Activated gamma-delta T cell treated with Interleukin-2 at 50 U/mL for 16 hours (primary cell): ENCODE measurements at places on chromosomes 5 and 9.

GRCh38 chr9:137715321-137715720 lies 96.5 kb downstream of the EHMT1 start:
- DNase-seq, result no peak

- no peak for DNase-seq
Observed at GRCh38 chr5:161719157-161719556, 33.6 kb downstream of the GABRA6 start.

DNA sequence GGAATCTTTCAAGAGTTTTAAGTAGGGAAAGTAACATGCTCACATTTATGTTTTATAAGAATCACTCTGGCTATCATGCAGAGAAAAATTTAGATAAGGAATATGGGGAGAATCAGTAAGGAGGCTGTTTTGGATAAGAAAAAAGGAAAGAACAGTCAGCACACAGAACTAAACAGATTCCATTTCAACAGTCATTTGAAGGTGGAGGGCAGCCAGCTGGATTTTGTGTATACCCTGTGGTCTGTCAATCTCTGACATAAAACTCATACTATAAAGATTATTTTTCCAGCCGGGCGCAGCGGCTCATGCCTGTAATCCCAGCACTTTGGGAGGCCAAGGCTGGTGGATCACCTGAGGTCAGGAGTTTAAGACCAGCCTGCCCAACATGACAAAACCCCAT lies 64.2 kb downstream of the PCA3 start:
- no peak for DNase-seq

- no peak for DNase-seq
Observed at GRCh38 chr9:96305171-96305570, 3.2 kb upstream of the HSD17B3 start.

DNA sequence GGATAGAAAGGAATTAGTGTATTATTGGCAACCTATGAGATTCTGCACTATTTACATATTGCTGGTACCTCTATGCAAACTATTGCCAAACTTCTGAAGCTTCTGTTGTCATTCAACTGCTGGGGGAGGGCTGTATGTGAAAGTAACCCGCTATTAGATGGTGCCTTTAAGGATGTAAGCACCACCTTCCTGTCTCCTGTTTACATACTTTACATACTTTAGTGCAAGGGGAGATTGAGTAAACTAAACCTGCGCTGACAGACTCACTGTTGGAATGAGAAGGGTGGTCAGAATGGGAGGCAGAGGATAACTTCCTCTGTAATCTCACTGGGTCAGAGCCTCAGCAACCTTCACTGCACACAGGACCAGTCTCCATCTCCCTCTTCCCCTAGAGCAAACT lies 123.8 kb downstream of the NR3C1 start:
- no peak for DNase-seq

- DNase-seq, result no peak
Observed at GRCh38 chr9:120393386-120394057, 186.4 kb downstream of the CDK5RAP2 start.

- DNase-seq, result no peak
Observed at GRCh38 chr5:57764479-57765089, 282.0 kb upstream of the ACTBL2 start.

DNA sequence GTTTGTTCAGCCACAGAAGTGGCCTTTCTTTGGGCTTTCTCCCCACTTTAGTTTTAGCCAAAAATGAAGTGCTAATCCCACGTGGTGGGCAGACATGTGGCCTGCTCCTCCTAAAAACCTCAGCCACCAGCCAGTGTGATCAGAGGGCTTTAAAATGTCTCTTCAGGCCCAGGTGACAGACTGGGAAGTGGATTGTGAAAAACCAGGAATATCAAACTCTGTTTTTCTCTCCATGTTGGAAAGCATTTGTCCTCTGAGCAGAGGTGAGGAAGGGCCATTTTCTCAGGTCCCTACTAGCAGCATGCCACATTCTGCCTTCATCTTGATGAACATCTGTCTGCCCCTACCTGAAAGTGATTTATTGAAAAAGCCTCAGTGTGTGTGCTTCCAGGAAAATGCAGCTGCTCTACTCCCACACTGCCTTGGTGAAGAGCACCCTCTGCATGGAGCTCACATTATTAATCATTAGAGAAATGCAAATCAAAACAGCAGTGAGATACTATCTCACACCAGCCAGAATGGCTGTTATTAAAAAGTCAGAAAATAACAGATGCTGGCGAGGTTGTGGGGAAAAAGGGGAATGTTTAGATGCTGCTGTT lies 181.2 kb upstream of the DMAC1 start:
- no peak for DNase-seq

- DNase-seq, result no peak
Observed at GRCh38 chr5:110853267-110853666, 114.5 kb downstream of the SLC25A46 start.

DNA sequence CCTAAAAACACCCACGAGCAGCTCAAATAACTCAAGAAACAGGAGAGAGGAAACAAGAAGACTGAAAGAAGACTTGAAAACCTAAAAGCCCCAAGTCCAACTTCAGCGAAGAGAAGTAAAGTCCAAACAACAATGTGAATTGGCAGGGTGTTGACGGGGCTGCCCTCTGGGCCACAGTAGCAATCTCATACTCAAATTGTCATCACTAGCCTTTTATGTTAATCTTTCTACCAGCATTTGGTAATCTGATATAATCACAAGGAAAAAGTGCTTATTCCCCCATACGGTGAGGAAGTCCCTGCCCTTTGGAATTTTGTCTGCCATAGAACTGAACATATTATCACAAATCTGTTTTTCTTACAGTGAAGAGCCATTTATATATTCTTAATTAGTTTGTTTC lies 51.5 kb upstream of the IFNE start:
- DNase-seq, result no peak
